ENCODE measurements at places on chromosomes 11 and 22.

GRCh38 chr22:37119872-37120271, 10.4 kb upstream of the TMPRSS6 start:
- DNase-seq, result no peak

GRCh38 chr11:133172349-133172748, 360.0 kb downstream of the OPCML start:
- no peak for DNase-seq

DNA sequence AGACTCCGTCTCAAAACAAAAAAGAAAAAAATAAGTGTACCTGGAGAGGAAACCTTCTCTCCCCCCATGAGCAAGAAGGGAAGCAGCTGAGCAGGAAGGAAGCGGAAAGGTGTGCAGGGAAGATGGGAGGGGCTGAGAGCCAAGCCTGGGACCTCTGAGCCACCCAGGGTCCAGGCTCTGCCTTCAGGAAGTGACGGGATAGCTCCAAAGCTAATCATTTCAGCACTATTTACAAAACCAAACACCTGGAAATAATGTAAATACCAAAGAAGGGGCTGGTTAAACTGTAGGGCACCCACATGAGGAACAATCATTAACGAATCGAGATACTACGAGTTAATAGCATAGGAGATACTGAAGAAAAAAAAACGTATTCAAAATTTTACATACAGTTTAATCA, 27.9 kb downstream of the ARRB1 start:
- DNase-seq, result no peak

GRCh38 chr22:32528316-32528715, 53.7 kb downstream of the FBXO7 start:
- no peak for DNase-seq

- peak; percentile 66 for DNase-seq
Observed at GRCh38 chr11:43576803-43577521, 103.6 kb upstream of the HSD17B12 start.

DNA sequence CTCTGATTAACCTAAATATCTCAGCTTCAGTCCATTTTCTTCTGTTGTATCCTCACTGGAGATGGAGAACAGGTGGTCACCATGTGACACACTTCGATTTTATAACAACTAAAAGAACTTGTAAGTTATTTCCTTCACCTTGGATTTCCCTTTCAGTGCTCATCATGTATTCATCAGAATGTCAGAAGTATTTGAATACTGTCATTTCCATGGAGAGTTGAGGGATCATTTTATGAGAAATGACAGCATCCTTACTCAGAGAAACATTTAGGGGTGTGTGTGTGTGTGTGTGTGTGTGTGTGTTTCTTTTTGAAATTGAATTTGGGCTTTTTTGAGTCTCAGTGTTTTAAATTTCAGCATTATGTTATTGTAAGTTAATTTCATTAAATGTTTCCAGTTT, 205.8 kb downstream of the ARHGAP42 start:
- no peak for DNase-seq

DNA sequence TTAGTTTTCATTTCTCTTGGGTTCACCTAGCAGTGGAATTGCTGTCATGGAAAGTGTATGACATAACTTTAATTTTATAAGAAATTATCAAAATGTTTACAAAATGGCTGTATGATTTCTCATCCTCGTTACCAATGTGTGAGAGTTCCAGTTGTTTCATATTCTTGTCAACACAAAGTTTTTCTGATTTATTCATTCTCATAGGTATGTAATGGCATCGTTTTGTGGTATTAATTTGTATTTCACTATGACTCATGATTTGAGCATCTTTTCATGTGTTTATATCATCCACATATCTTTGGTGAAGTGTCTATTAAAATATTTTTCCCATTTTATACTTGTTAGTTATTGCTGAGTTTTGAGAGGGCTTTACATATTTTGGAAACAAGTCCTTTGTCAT, 5.5 kb downstream of the FAM111B start:
- no peak for DNase-seq
